ENCODE measurements at places on chromosomes 7 and 10.

DNA sequence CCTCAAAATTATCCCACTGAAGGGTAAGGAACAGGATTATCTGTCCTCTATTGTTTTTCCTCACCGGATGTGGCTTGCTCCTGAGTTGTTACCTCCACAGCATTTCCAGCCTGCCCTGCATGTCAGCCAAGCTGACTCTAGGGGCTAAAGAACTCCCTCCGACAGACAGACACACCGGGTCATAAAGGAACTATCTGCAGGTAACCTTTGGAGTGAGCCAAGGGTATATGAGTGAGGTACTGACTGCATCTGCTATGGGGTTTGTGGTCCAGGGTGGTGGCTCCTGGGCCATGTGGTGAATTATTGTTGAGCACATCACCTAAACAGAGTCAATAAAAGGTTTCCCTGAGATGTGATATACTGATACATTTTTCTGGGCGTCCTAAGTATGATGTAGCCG lies 6.9 kb upstream of the KAZALD1 start:
- DNase-seq, result no peak

GRCh38 chr10:95234951-95235350 lies 40.9 kb downstream of the ACSM6 start:
- no peak for DNase-seq

GRCh38 chr7:113710310-113711096 lies 208.3 kb downstream of the PPP1R3A start:
- peak; percentile 14 for DNase-seq

GRCh38 chr7:38330039-38330438 lies 56.6 kb upstream of the TARP start:
- no peak for DNase-seq

GRCh38 chr10:121478556-121478955 lies 119.7 kb downstream of the FGFR2 start:
- no peak for DNase-seq

GRCh38 chr7:129780257-129780973 lies 168.9 kb downstream of the NRF1 start:
- DNase-seq, result peak; percentile 37

DNA sequence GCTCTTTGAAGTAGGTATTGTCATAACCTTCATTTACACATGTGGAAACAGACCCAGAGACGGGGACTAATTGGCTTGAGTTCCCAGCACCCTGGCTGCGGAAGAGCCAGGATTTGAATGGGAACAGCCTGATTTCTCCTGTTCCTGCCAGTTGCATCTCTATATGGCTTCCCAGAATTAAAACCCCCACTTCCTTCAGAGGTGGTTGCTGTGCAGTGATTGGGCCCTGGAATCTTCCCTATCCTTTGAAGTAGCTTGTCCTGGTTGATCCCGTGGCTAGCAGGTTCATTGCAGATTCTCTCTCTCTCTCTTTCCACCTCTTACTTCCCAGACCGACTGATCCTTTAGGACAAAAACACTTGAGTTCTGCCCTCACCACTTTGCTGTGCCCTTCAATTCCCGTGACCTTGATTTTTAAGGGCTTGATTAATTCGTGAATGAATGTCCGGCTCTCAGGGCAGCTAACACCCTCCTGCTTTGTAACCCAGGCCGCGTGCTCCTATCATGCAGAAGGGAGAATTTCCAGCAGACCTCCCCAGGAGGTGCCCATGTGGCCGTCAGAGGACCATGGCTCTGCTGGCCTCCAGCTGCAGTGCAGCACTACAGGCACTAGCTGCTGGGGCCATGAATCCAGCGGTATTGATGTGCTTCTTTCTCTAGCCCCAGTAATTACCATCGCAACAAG lies 120.6 kb upstream of the AGK start:
- DNase-seq, result no peak

- DNase-seq, result no peak
These were observed 80.2 kb downstream of the RNF133 start for GRCh38 chr7:122618585-122619189.

DNA sequence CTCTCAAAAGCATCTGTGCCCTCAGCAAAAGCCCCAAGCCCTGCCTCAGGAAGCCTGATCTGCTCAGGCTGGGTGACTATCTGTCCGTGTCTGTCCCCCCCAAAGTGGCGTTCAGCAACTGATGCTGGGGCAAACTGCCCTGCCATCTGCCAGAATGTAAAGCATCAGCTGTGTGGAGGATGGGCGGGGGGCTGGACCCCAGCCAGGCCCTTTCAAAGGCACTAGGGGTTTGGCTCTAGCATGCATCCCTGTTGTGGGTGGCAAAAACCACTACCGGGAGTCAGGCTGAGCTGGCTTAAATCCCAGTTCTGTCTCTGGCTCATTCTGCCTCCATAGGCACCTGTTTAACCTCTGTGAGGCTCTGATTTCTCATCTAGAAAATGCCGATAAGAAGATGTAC lies 35.5 kb downstream of the GPRIN2 start:
- no peak for DNase-seq

- no peak for DNase-seq
These were observed 40.7 kb upstream of the FMC1 start for GRCh38 chr7:139300390-139300789.

DNA sequence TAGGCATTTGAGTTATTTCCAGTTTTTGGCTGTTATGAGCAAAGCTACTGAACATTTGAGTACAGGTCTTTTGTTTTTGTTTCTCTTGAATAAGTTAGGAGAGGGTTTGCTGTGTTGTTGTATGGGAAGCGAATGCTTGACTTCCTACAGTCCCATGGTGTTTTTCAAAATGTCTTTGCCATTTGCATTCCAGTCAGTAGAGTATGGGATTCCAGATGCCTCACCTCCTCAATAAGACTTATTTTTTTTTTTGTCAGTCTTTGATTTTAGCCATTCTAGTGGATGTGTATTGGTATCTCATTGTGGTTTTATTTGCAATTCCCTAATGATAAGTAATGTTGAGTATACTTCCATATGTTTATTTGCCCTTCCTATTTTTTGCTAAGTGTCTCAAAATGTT lies 19.4 kb downstream of the CDK13 start:
- DNase-seq, result no peak

GRCh38 chr10:116768786-116769185 lies 26.4 kb upstream of the HSPA12A start:
- no peak for DNase-seq

DNA sequence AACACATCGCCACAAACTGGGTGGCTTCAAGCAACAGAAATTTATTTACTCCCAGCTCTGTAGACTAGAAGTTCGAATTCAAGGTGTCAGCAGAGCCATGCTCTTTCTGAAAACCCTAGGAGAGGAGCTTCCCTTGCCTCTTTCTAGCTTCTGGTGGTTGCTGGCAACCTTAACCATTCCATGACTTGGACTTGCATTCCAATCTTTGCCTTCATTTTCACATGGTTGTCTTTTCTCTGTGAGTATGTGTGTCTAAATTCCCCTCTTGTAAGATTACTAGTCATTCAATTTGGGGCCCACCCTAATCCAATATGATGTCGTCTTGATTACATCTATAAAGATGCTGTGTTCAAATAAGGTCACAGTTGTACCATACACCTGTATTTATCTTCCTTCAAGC lies 65.9 kb upstream of the PRKG1 start:
- DNase-seq, result no peak

- no peak for DNase-seq
These were observed 81.6 kb downstream of the UNCX start for GRCh38 chr7:1314021-1314907.

GRCh38 chr10:89224739-89225443 lies 17.8 kb upstream of the CH25H start:
- no peak for DNase-seq

GRCh38 chr7:40723829-40724228 lies 589.0 kb downstream of the SUGCT start:
- no peak for DNase-seq

DNA sequence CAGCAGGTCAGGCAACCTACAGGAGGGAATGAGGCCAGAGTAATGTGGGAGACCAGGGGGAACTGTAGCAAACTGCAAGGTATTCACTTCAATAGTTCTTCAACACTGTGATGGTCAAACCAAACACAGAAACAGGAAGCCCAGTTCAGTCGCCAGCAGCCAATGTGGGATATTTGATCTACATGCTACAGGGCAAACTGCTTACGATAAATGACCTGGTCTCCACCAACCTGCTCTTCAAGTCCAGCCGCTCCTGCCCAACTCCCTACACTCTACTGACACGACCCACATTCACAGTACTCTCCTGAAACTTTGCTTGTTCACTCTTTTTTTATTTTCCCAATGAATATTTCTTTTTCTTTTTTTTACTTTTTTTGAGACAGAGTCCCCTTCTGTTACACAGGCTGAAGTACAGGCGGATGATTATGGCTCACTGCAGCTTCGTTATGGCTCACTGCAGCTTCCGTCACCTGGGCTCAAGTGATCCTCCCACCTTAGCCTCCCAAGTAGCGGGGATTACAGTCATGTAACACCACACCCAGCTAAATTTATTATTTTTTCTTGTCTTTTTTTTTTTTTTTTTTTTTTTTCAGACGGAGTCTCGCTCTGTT lies 42.1 kb downstream of the MDH2 start:
- DNase-seq, result no peak

DNA sequence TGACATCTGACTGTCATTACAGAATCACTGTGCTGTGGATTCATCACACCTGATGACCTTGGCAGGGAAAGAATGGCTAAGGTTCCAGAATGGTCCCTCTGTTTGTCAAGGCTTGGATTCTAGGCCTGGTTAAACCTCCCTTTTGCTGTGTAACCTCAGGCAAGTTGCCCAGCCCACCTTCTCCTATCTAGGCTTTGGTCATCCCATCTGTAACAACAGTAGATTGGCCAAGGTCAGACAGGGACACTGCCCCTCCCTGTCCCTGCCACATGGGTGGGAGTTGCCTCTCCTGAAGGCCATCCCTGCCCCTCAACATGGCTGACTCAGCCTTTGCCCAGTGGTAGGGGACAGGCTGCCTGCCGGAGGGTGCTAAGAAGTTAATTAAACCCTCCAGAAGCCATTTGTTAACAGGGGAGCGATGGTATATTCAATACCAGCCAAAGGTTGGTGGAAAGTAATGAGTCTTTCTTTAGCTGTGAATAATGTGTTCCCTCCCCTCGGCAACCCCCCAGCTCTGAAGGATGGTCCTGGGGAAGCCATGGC lies 149.8 kb upstream of the PCBD1 start:
- no peak for DNase-seq

- no peak for DNase-seq
These were observed 852.8 kb downstream of the XPNPEP1 start for GRCh38 chr10:109070492-109070891.

DNA sequence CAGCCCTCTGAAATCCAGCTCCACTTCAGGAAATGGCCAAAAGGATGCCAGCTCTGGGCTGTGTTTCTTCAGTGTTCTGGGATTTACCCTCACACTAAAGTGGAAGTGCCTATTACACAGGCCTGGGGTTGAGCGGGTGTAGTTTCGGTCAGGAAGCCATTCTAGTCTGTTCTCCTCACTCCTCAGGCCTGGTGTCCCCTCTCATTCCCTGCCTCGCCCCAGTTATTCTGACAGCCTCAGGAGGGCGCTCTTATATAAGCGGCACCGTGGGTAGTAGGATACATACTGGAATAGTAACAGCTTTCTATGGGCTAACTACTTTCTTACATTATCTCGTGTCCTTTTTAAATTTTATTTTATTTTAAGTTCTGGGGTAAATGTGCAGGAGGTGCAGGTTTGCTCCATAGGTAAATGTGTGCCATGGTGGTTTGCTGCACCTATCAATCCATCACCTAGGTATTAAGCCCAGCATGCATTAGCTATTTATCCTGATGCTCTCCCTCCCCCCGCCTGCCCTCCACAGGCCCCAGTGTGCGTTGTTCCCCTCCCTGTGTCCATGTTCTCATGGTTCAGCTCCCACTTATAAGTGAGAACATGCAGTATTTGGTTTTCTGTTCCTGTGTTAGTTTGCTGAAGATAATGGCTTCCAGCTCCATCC lies 12.2 kb upstream of the LGI1 start:
- no peak for DNase-seq

- DNase-seq, result no peak
These were observed 79.6 kb downstream of the RAPGEF5 start for GRCh38 chr7:22277375-22277774.

DNA sequence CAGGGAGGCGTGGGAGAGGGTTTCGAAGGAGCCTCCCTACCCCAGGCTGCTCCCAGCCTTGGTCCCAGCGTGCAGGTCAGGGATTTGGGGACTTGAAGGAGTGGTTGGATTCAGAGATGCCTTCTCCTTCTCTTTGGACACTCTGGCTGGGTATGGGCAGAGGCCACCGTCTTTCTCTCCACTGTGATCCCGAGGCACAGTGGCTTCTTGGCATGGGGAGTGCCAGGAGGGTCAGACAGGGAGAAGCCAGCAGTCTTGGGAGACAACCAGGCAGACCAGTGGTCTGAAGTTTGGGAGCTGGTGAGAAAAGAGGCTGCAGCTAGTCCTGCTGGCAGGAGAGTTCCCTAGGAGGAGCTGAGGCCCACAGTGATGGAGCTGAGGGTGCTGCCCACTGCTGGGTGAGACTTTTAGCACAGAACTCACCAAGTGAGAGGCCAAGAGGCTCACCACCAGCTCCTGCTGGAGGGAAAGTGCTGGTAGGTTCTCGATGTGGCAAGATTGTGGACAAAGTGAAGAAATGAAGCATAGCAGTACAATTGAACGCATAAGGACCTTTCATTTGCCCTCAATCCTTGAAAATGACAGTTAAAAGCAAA lies 35.2 kb upstream of the WDFY4 start:
- DNase-seq, result no peak

DNA sequence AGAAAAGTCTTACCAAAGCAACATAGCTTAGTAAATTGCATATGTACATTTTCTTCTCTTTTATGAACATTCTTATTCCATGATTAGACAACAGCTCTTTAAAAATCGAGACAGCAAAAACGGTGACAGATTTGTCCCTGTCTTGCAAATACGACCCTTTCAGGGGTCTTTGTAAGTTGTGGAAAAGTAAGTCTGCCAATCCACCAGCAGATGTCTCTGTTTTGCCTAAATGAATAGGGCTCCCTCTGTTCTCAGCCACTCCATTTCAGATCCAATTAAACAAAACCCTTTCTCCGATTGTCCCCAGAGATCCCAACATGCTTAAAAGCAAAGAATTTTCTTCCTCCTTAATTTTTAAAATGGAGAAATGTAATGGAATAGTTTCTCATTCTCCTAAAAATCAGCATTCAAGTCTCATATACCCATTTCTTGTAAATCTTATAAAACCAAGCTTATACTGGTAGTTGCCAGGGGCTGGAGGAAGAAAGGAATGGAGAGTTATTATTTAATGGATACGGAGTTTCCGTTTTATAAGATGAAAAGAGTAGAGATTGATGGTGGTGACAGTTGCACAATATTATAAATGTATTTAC lies 61.0 kb upstream of the NFE2L3 start:
- DNase-seq, result no peak

DNA sequence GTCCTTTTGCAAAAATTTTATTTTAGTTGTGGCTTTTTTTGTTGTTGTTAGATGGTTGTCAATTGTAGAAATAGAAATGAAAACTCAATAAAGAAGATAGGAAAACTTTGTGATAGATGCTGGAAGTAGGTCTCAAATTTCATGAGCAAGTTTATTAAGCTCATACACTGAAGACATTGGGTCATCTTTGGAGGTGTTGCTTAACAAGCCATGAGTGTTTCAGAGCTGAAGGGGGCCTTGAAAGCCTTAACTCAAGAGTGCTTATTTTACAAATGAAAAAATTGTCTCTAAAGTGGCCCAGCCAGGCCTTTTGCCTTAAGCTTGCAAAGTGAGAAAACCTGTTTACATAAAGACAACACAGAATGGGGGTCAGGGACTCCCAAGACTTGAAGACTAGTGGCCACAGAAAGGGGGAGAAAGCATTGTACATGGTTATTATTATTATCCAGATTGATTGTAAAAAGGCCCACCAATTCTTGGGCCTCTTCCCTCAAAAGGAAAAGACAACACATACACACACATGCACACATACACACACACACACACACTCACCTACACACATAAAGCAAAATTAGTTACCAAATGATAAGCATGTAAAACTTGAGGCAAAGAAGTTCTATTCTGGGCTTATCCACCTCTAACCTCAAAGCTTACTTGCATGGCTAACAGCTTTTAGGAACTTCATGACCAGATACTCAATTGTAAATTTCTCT lies 49.7 kb upstream of the GLCCI1 start:
- DNase-seq, result no peak
